NCI-H1930 (cell line): ENCODE measurements at places on chromosomes 11 and 22.
A peak's percentile ranks its signal among the peaks of the same experiment; 100 is the strongest.

- DNase-seq = no peak
Measured at GRCh38 chr11:12130180-12130980, 20.0 kb downstream of the MICAL2 start.

DNA sequence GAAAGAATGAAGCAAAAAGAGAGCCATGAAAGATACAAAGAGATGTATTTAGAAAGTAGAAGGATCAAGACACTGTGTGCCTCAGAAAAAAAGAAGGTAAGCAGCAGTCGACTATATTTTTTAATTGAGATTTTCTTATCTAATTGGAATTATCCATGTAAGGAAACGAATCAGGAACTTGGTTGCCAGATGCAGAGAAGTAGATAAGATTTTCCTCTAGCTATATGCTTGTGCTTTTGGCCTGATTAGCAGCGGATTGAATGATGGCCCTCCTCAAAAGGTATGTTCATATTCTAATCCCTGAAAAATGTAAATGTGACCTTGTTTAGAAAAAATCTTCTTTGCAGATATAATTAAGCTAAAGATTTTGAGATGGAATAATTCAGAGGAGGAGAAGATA lies 43.9 kb upstream of the CARD18 start:
- DNase-seq = no peak

DNA sequence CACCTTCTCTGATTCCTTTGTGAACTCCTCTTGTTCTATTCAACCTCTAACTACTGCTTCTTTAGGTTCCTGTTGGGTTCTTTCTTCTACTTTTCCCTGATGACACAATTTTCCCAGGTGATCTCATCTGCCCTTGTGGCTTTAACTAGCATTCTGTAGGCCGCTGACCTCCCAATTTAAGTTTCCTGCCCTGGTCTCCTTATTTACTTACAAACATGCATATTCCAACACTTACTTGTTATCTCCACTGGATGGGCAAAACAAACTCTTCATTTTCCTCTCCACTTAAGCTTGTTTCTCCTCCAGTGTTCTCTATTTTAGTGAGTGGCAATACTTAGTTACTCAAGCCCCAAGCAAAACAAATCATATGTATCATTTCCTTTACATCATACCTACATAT lies 734.5 kb downstream of the METTL15 start:
- DNase-seq = no peak

- no peak for DNase-seq
Measured at GRCh38 chr11:45213316-45213665, 66.9 kb downstream of the PRDM11 start.

DNA sequence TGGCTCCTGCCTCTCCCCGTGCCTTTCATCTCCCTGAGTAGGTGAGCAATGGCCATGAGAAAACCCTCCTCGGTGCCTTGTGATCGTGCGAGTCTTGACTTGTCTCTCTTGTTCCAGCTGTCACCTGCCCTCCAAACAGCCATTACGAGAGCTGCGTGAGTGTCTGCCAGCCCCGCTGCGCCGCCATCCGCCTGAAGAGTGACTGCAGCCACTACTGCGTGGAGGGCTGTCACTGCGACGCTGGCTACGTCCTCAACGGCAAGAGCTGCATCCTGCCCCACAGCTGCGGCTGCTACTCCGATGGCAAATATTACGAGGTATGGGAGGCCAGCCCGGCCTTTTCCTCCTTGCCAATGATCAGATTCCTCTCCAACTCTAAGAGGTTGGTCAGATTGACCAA lies 51.7 kb downstream of the TECTA start:
- DNase-seq = peak; percentile 25

DNA sequence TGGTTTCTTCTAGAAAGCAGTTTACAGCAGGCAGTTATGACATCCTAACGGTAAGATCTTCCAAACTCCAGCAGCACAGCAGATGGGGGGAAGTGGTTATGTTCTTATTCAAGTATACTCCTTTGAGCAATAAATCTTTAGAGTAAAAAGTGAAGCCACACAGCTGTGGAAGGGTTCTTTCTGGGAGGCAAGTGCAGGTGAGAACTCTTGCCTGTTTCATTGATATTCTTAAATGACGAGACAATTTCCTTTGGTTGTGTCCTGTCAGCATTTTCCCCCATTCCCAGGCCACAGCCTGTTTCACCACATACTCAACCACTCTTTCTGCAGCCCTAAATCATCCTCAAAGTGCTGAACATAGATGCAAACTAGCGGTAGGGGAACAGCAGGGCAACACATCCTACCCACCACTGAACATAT lies 207.3 kb upstream of the MTNR1B start:
- no peak for DNase-seq

DNA sequence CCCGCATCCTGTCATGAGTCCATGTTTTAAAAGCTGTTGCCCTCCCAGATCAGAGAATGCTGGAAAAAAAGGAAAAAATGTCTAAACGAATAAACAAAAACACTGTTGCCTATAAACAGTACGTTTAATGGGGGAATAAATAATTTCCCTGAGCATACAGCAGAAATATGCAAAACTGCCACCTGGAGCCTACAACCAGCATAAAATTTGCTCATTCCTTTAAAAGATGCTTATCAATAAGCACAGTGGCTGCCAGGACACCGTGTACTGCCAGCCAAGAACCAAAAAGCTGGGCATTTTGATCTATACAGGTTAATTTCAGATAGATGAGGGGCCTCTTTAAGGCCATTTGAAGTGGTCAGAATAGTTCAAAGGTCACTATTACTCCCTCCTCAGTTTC lies 5.7 kb upstream of the CPT1A start:
- no peak for DNase-seq

DNA sequence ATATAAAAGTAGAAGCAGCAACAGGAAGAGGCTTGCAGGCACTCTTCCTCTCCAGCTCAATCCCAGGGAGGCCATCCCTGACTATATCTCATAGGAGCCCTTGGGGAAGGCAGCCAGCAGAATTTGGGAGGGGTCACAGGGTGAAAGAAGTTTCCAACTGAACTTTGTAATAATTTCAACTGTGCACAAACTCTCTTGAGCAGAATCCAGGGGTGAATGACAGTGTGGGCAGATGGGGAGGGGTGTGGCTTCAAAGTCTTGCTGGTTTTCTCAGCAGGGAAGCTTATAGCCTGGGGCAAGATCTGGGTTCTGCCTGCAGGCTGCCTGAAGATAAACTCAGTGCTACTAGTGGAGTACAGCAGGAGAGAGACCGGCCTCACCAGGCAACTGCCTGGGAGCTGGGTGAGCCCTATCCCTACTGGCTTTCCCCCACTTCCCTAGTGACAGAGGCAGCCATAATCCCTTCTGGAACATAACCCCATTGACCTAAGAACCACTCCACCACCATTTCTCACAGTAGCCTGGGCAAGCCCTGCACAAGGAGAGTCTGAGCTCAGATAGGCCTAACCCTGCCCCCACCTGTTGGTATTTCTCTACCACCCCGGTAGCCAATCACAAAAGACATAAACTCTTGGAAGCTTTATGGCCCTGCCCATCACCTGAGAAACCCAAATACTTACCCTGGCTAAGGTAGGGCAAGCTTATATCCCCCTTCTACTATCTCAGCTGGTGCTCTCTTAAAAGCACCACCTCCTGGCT lies 17.8 kb upstream of the TTC12 start:
- DNase-seq = no peak

GRCh38 chr11:45730014-45730413 lies 64.6 kb upstream of the CHST1 start:
- no peak for DNase-seq

DNA sequence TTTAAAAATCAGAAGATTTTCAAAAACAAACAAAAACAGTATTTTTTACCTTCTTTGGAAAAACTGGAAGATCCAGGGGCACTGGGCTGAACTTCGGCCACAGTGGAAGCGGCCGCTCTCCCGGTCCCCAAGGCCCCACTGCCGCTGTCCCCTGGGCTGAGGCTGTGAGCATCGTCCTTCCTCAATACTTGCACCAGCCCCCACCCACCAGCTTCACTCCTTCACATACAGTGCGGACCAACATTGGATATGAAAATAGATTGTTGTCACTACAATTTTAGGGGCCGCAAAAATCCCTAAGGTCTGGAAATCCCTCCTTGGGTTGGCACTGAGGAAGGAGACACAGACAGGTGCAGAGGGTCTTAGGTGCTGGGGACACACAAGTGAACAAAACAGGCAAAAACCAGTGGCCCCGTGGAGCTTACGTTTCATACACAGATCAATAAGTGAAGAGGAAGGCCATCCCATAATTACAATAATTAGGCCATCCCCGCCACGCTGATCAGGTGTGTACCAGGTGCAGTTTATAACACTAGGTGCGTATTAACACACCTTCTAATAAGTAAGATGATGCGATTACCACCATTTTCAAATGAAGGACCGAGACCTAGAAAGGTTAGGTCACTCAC lies 28.2 kb upstream of the SLC22A12 start:
- no peak for DNase-seq

GRCh38 chr11:44632466-44633123 lies 67.1 kb downstream of the CD82 start:
- no peak for DNase-seq

GRCh38 chr11:132680584-132680983 lies 851.7 kb downstream of the OPCML start:
- no peak for DNase-seq

- DNase-seq = no peak
Measured at GRCh38 chr11:119409731-119410130, 13.2 kb downstream of the THY1 start.

DNA sequence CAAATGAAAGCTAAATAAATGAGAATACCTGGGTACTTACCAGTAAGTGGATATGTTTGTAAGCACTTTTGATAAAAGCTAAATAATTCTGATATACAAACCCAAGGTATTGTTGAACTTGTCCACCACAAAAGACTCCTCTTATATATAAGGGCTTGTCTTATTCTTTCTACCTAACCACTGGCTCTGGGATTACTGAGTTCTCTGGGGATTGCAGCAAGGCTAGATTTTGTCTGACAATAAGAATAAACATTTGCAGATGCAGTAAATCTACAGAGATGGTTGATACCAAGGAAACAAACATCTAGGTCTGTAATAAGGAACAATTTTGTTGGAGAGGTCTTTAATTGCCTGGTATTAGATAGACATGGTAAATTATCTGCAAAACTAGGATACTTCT lies at the start of gene OR51A4:
OR51A4 (minus strand) TSS at position 101 of the 400 bp plus-strand sequence. CDS start 505 bp downstream, outside the sequence.
- DNase-seq = no peak

- DNase-seq = no peak
Measured at GRCh38 chr11:117366248-117366647, 38.6 kb downstream of the CEP164 start.

GRCh38 chr11:131851964-131852755 lies 481.7 kb downstream of the NTM start:
- no peak for DNase-seq

GRCh38 chr11:76277298-76278175 lies 71.2 kb upstream of the WNT11 start:
- no peak for DNase-seq

- no peak for DNase-seq
Measured at GRCh38 chr11:105738986-105739795, 129.3 kb downstream of the GRIA4 start.

GRCh38 chr11:64971421-64972233 lies at the start of gene MAJIN:
Gene MAJIN, minus strand, starts transcription at chr11:64972108. Its CDS starts 12,703 bp downstream, at chr11:64959405.
- peak; percentile 90 for DNase-seq

DNA sequence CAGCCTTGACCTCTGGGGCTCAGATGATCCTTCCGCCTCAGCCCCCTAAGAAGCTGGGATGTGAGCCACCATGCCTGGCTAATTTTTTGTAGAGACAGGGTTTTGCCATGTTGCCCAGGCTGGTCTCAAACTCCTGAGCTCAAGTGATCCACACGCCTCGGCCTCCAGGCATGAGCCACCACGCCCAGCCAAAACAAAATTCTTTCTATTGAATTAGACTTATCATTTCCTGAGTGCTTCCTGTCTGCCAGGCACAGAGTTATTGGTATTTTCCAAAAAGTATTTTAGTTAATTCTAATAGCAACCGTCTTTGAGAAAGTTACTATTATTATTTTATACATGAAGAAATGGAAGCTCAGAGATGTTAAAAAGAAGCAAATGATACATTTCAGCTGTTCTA lies 61.4 kb upstream of the LMO2 start:
- DNase-seq = no peak

- no peak for DNase-seq
Measured at GRCh38 chr11:125227151-125227550, 62.6 kb downstream of the PKNOX2 start.

DNA sequence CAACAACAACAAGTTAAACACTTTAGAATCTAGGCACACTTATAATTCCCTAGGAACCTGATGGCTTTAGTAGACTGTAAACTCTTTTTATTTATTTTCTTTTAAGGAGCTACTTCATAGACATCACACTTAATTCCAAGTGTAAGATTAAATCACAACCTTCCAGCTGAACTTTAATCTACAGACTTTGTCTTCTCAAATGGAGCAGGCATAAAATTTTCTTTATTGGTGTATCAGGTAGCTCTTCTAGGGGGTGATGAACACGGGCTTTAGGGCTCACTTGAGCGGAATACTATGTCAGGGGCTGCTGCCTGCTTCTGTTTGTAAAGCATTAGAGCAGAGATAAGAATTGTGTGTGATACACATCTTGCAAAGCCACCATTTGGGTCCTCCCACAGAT lies 525.8 kb upstream of the FAT3 start:
- DNase-seq = no peak

DNA sequence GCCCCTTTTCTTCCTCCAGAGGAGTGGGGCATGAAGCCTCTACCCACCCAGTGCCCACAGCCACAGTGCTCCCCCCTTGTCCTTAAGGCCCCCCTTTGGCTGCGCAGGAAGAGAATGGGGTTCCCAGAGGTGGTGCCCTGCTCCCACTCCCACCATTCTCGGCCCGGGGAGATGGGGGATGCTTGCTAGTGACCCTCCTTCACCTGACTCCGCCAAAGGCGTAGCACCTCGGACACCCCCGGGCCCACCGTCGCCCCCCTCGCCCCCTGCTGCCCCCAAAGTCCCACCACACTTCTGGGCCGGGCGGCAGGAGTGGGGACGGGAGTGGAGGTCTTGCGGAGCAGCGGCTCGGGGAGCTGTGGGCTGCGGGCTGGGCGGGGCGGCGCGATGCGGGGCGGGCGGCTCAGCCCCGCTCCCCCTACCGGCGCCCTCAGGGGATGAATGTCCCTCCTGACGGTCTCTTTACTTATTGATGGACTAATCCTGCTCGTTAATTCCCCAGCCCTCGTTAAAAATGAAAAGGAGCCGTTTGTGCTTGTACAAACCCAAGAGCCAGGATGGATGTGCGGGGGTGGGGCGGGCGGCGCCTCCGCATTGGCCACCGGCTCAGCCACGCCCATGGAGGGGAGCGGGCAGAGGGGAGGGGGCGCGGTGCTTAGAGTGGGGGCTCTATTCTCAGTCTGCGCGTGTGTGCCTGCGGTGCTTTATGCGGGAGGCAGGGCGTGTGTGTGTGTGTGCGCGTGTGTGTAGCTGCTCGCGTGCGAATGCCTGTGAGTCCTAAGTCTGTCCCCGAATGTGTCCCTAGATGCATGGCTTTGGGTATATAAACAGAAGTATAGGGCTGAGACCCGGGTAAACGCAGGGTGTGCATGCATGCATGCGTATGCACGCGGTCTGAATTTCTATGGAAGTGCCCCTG lies 25.6 kb downstream of the SYT7 start:
- DNase-seq = peak; percentile 27

- no peak for DNase-seq
Measured at GRCh38 chr11:125662689-125663088, 18.0 kb downstream of the ACRV1 start.

- DNase-seq = no peak
Measured at GRCh38 chr11:133947321-133947756, 9.4 kb downstream of the IGSF9B start.
